ENCODE measurements at places on chromosomes 7 and 10. TPM values are rescaled to one million over a fixed set of nuclear protein-coding genes. Genes with fewer than 3 reads are reported as not detected.

The FAM24B gene
- 0.50 TPM for total RNA-seq

The ADARB2 gene
- 2.7 TPM for total RNA-seq

The SEMA3D gene
- 3.5 TPM for total RNA-seq

The SPDYE2 gene
- total RNA-seq: not detected

The DPYSL4 gene
- 15.2 TPM for total RNA-seq

DNA sequence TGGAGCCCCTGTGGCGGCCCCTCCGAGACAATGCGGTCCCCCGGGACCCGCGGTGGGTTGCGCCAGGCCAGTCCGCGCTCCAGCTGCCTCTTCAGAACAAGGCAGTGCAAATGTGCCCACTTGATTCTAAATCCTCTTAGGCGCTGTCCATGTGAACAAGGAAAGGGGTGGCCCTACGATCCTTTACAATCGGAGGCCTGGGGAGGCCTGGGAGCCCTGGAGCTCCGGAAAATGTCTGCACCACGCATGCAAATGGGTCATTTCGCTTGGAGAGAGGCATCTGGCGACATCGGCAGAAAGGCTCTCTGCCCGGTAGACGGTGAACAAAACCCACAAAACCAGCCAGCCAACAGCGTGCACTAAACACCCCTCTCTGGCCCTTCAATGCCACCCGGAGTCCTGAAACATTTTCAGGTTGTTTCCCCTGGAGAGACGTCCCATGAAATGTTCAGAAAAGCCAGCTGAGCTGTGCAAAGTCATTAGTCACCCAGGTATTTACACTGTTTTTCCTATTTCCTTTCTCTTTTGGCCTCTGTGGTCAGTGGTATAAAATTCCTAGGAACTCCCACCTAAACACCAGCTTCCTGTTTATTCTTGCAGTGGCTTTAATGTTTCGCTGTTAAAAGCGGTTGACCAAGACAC is 102.8 kb upstream of the ZNF438 start:
- DNase-seq: no peak

- DNase-seq: no peak
Observed at GRCh38 chr10:48599830-48600134, 5.1 kb downstream of the ARHGAP22 start.

All from H1 (cell line).